IPS-NIHi11 (cell line): ENCODE measurements at places on chromosomes 11 and 22.

DNA sequence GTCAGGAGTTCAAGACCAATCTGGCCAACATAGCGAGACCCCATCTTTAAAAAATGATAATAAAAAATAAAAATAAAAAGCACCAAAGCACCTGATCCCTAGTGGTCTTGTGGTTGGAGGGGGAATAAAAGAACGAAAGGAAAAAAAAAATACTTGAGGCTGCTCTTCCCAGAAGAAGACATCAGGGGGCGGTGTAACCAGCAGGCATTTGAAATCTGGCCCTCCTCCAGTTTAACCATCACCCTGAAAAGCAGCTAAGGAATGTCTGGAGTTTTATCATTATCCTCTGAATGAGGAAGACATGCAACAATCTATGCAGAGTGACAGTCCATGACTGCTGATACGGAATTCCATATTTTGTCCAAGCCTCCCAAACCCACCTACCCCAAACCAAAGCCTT lies 5.6 kb upstream of the KCTD17 start:
- peak; percentile 66 for DNase-seq

DNA sequence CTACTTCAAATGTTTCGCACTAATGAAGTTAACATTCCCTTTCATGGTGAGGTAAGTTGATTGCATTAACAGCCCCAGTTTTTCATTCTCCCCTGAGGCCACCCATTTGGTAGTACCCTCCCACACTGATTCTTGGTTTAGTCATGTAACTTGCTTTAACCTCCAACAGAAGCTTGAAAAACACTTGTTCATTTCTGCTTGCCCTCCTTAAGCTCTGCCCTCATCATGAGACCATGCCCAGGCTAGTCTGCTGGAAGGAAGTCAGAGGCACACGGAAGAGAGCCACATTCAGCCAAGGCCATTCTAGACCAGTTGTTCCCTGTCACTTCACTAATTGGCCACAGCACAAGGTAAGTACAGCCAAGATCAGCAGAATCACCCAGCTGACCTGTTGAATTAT lies 50.7 kb upstream of the CD44 start:
- DNase-seq, result no peak

GRCh38 chr11:27455667-27456066 lies 16.9 kb downstream of the LGR4 start:
- no peak for DNase-seq

DNA sequence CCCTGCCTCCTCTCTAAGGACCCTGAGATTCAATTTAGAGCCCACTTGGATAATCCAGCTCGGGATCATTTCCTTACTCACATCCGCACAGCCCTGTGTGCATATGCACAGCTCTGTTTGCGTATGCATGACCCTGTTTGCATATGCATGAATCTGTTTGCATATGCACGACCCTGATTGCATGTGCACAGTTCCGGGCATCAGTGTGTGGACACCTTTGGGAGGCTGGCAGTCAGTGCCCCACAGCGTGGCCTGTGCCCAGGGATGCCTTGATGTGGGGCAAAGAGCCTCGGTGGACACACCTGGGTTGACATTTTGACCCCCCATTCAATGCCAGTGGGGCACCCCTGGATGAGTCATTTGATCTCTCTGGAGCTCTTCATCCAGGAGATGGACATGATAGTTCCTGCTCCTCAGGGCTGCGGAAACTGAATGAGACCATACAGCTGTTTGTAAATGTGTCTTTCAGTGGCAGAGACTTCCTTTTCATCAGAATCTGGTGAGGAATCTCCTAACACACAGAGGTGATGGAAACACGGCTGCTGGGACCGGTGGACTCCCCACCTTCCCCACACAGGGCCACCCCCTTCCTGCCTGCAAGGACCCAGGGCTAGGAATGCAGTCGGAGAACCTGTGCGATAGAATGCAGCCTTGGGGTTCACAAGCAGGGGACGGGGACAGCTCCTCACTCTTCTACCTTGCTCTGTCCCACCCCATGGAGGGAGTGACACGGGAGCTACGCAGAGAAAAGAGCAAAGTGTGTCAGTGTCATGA lies 41.2 kb downstream of the MYEOV start:
- no peak for DNase-seq

GRCh38 chr11:944711-945470 lies 19.2 kb downstream of the AP2A2 start:
- peak; percentile 74 for DNase-seq

GRCh38 chr22:28229566-28230485 lies 310.8 kb upstream of the PITPNB start:
- no peak for DNase-seq

GRCh38 chr11:118910309-118911112 lies 15.2 kb downstream of the BCL9L start:
- DNase-seq, result peak; percentile 75

DNA sequence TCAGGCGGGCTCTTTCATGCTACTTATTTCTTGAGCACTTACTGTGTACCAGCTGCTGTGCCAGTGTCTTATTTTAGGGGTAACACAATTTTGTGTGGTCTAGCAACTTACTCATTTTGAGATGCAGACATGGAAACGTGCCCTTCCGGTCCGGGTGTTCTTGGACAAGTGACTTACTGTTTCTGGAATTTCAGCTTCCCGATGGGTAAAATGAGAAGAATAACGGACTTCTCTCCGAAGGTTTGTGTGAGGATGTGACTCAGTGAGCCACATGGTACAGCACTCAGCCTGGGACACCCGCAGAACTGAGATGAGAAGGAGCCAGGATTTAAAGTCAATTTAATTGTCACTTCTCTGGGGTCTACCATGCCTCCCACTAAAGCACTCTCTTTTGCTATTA lies 114.5 kb upstream of the SYT13 start:
- DNase-seq, result no peak

DNA sequence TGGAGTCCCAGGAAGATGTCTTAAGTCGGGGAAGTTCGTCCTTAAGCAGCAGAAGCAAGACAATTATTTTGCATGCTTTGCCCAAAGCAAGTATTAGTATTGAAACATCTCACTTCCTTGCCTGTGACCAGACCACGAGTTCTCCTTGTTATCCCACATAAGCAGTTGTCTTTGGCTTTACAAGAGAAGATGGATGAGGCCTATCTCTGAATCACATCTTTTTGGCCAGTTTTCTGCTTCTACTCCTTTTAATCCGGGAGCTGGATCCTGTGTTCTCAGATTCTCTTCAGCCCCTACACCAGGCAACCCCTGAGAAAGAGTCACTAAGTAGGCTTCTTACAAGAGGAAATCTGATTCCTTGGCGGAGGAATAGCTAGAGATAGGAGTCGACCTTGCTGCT lies 2.1 kb downstream of the SYT9 start:
- DNase-seq, result no peak

GRCh38 chr11:126704096-126704495 lies 296.5 kb downstream of the KIRREL3 start:
- DNase-seq, result no peak

- DNase-seq, result no peak
Measured at GRCh38 chr11:128463371-128463829, 124.0 kb downstream of the ETS1 start.

- DNase-seq, result no peak
Measured at GRCh38 chr11:94104734-94105133, 23.9 kb upstream of the PANX1 start.

GRCh38 chr22:21965762-21966288 lies 13.2 kb upstream of the PPM1F start:
- no peak for DNase-seq

- DNase-seq, result no peak
Measured at GRCh38 chr11:34938611-34939010, 22.2 kb downstream of the PDHX start.

- no peak for DNase-seq
Measured at GRCh38 chr11:820655-821511, 2.2 kb downstream of the PNPLA2 start.

- DNase-seq, result no peak
Measured at GRCh38 chr11:105734426-105734825, 124.6 kb downstream of the GRIA4 start.

GRCh38 chr11:60699284-60699691 lies at the start of gene MS4A8:
TSS of gene MS4A8 (plus strand) at chr11:60699612. CDS start at chr11:60700861, 1,249 bp downstream.
- DNase-seq, result no peak

DNA sequence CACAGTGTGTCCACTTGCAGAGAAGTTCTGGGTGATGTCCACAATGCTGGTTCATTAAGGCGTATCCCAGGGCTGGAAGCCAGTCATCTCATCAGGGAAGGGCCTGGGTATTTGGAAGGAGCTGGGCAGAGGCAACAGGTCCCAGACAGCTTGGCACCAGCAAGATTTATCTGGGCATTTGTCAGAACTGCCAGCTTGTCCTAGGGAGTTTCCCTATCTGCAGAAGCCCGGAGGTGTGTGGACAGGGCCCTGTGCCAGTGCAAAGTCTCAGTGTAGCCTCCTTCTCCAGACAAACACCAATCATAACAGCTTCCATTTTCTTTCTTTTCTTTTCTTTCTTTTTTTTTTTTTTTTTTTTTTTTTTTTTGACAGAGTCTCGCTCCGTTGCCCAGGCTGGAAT lies 125.3 kb upstream of the TIMP3 start:
- no peak for DNase-seq

DNA sequence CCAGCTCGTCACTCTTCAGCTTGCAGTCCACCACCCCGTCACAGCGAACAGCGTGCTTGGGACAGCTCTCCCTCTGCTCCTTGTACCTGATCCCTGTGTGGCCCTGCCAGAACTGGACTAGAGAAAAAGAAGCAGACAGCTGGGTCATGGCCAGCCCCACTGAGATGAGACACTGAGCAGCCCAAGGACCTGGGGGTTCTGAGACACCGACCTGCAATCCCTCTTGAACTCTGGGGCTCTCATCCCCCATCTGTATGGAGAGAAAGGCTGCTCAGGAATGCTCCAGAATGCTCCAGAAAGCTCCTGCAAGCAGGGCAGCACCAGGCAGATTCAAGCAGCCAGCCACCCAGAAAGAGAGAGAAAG lies 14.8 kb downstream of the TMPRSS13 start:
- DNase-seq, result no peak

DNA sequence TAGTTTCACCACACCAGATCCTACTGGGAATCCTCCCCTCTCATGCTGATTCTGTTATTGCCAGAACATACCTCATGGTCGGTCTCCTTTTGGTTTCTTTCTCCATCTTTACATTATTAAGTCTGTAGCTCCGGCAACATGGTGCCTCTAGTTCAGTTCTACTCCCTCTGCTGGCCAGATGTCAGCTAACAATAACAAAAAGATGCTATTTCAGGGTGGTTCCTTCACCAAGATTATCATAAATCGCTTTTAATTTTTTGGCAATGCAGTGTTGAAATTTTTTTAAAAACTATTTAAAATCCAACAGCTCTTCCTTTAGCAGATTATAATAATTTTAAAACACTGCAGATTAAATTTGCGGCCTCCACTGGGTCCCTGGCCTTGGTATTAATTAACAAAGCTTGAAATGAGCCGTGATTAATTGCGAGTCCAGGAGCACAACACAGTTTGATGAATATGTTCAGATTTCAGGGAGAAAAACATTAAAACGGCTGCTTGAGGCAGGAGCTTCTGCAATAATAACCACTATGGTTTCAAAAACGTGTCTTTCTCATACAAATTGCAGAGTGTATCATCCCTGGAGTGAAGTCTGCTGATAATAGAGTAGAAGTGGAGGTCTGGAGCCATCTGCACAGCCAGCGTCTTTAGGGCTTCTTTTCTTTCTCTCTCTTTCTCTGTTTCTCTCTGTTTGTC lies 492.9 kb upstream of the KIRREL3 start:
- peak; percentile 32 for DNase-seq

- DNase-seq, result no peak
Measured at GRCh38 chr22:45640941-45641621, 30.6 kb upstream of the ATXN10 start.

- DNase-seq, result peak; percentile 5
Measured at GRCh38 chr11:1888347-1888753, 3.3 kb downstream of the PRR33 start.

DNA sequence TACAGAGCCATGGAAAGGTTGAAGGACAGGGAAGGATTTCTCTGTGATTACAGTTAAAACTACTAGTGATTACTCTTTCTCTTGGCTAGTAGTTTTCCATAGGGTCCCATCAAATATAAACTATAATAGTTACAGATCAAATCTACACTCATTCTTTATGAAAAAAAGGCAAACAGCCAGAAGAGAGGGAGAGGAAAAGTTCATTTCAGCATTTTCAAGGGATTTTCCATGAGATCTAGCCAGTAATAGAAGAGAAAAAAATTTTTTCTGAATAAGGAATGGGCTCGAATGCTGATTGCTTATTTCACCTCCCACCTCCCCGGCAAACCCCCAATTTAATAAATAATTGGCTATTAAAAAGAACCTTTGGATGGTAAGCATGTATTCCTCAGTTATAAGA lies 74.8 kb upstream of the BLID start:
- DNase-seq, result no peak

DNA sequence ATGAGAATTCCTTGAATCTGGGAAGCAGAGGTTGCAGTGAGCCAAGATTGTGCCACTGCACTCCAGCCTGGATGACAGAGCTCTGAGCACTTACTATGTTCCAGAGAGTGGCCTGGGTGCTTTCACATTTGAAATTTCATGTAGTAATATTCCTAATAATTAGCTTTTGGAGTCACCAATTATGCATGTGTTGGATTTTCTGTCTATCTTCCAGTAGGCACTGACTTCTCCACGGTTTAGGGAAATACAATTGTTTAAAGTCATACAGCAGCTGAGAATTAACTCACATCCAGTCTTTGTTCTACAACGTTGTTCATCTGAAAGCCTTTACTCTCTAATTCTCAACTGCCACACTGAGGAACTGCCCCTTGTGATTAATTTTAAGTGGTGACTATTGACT lies 150.2 kb downstream of the CSNK2A3 start:
- DNase-seq, result no peak

- DNase-seq, result no peak
Measured at GRCh38 chr11:108734283-108734682, 69.4 kb downstream of the DDX10 start.

- DNase-seq, result no peak
Measured at GRCh38 chr11:782264-783174, 5.2 kb upstream of the GATD1 start.

DNA sequence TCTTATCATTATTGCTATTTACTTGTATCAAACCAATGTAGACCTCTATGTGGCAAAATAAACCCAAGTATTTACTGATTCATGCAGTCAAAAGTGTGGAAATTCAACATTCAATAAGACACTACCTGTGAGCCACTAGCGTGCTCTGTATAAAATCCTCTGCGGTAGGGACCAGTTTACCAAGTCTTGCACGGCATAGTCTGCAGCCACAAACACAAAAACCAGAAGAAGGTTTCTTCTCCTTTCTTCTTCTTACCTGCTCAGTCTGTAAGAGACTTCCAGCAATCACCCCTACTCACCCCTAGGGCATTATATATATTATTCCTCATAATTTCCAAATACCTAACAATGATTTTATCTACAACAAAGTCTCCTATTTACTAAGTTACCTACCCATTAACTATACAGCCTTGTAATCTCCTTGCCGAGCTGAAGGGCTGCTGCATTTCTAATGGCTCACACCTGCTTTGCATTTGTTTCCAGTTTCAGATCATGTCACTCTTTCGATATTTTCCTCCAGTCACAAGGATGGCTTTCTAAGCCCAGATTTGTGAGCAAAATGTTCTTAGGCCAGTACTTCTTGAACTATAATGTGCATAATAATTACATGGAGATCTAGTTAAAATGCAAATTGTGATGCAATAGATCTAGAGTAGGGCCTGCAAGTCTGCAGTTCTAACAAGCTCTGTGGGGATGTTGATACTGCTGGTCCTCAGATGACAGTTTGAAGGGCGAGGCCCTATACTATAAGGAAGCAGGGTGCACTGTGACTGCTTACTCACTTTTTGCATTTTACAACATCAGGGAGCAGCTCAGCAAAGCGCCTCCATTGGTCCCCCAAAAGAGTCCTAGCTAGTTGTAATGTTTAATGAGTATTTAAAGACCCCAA lies 191.9 kb upstream of the DDI1 start:
- no peak for DNase-seq

- no peak for DNase-seq
Measured at GRCh38 chr22:46860562-46860961, 98.1 kb downstream of the TBC1D22A start.
